ENCODE measurements at places on chromosomes 7 and 10.
A peak's percentile ranks its signal among the peaks of the same experiment; 100 is the strongest.

GRCh38 chr10:124239134-124239533 lies 145.7 kb upstream of the CHST15 start:
- no peaks in the 10 kb centered on the region for H3K36me3 ChIP-seq
- H3K4me1 ChIP-seq, result no peaks in the 10 kb centered on the region
- H3K27me3 ChIP-seq, result no peaks in the 10 kb centered on the region
- DNase-seq, result no peak
- no peak overlapping the region for H3K27ac ChIP-seq

DNA sequence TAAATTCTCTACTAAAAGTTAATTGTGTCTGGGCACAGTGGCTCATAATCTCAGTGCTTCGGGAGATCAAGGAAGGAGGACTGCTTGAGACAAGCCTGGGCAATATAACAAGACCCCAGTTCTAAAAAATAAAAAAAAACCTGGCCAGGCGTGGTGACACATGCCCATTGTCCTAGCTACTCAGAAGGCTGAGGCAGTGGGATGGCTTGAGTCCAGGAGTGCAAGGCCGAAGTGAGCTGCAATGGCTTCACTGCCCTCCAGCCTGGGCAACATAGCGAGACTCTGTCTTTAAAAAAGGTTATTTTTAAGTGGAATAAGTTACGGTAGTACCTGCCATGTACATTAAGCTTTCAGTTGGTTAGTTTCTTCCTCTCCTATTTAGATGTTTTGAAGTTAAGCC lies 28.9 kb downstream of the CDK14 start:
- peaks cover 5% of the 10 kb centered on the region for H3K4me1 ChIP-seq
- H3K36me3 ChIP-seq, result no peaks in the 10 kb centered on the region
- no peak for DNase-seq
- no peak overlapping the region for H3K27ac ChIP-seq
- H3K4me3 ChIP-seq, result no peak overlapping the region
- H3K27me3 ChIP-seq, result no peaks in the 10 kb centered on the region

DNA sequence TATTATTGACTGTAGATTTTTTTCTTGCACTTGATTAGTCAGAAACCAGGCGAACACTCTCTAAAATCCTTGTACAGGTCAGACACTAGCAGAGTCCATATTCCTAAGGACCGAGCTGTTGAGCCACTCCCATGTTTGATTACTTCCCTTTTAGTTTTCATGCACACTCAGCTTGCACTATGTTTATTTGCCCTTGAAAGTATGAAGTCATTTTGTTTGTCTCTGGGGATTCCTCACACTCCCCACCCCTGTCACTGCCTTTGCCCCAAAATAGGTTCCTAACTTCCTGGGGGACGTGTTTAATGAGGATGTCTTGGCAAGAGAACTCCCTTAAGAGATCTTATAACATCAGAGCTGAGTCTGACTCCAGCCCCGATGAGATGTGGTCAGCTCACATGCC lies 182.1 kb downstream of the EVX1 start:
- H3K4me3 ChIP-seq, result no peak overlapping the region
- DNase-seq, result no peak
- no peaks in the 10 kb centered on the region for H3K36me3 ChIP-seq
- H3K4me1 ChIP-seq, result no peaks in the 10 kb centered on the region
- H3K27ac ChIP-seq, result no peak overlapping the region

- no peak overlapping the region for H3K27ac ChIP-seq
- no peak overlapping the region for H3K4me3 ChIP-seq
- no peak for DNase-seq
- H3K36me3 ChIP-seq, result peaks cover 7% of the 10 kb centered on the region
- no peaks in the 10 kb centered on the region for H3K4me1 ChIP-seq
These were observed 84.1 kb downstream of the EZH2 start for GRCh38 chr7:148799893-148800555.

DNA sequence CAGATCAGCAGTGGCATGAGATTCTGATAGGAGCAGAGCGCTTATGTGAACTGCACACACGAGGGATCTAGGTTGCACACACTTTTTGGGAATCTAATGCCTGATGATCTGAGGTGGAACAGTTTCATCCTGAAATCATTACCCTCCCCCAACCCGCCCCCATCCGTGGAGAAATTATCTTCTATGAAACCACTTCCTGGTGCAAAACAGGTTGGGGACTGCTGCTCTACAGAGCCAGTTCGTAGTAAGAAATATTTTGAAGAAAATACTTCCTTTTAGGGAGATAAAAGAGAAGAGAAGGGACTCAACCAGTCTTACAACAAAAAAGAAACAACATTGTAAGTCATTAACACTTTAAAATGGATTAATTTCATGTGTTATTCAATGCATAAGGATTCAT lies 1308.2 kb downstream of the GATA3 start:
- DNase-seq, result no peak
- no peaks in the 10 kb centered on the region for H3K27me3 ChIP-seq
- H3K36me3 ChIP-seq, result no peaks in the 10 kb centered on the region
- peak overlapping the region; percentile 75 for H3K27ac ChIP-seq
- no peak overlapping the region for H3K4me3 ChIP-seq

- no peak for DNase-seq
- no peaks in the 10 kb centered on the region for H3K4me1 ChIP-seq
- no peaks in the 10 kb centered on the region for H3K36me3 ChIP-seq
- H3K27me3 ChIP-seq, result no peaks in the 10 kb centered on the region
These were observed 25.1 kb upstream of the LAMB1 start for GRCh38 chr7:108028111-108028510.

- H3K4me3 ChIP-seq, result no peak overlapping the region
- H3K27ac ChIP-seq, result no peak overlapping the region
- no peaks in the 10 kb centered on the region for H3K4me1 ChIP-seq
These were observed 259.5 kb upstream of the NPY start for GRCh38 chr7:24024276-24025068.

- H3K4me1 ChIP-seq, result peaks cover 6% of the 10 kb centered on the region
- H3K4me3 ChIP-seq, result no peak overlapping the region
- no peaks in the 10 kb centered on the region for H3K27me3 ChIP-seq
- no peak for DNase-seq
These were observed 119.7 kb upstream of the TNRC18 start for GRCh38 chr7:5543361-5543760.

DNA sequence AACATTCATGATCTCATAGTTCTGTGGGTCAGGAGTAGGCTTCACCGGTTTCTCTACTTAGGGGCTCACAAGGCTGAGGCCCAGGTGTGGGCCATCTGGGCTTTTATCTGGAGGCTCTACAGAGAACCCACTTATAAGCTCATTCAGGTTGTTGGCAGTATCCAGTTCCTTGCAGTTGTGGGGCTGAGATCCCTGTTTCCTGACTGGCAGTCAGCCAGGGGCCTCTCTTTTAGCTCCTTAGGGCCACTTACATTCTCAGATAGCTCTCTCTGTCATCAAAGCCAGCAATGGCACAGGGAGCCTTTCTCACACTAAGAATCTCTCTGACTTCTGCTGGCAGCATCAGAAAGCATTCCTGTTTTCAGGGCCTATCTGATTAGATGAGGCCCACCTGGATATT lies 18.2 kb upstream of the HECTD2 start:
- no peaks in the 10 kb centered on the region for H3K36me3 ChIP-seq
- H3K4me1 ChIP-seq, result no peaks in the 10 kb centered on the region
- peaks cover 28% of the 10 kb centered on the region for H3K27me3 ChIP-seq
- H3K4me3 ChIP-seq, result no peak overlapping the region
- no peak for DNase-seq
- no peak overlapping the region for H3K27ac ChIP-seq

DNA sequence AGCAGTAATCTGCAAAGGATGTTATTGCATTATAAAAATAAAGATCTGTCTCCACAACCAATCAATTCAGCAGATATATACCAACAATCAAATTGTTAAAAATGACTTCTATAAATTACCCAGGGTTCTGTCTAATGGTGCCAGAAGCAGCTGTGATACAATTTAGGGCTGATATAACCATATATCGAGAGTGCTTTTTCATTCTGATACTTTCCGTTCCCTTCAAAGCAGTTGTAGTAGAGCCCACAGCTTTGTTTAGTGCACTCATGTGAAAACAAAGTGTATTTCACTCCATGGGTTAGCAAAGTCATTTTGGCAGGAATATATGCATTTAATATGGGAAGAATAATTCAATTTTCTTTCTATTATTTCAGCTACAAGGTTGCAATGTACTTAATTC lies 83.1 kb upstream of the CHCHD3 start:
- H3K27ac ChIP-seq, result no peak overlapping the region
- peaks cover 19% of the 10 kb centered on the region for H3K27me3 ChIP-seq
- no peaks in the 10 kb centered on the region for H3K36me3 ChIP-seq
- DNase-seq, result no peak

GRCh38 chr10:31272841-31273240 lies 46.2 kb upstream of the ZEB1 start:
- no peak overlapping the region for H3K27ac ChIP-seq
- no peak for DNase-seq
- no peaks in the 10 kb centered on the region for H3K4me1 ChIP-seq
- H3K27me3 ChIP-seq, result no peaks in the 10 kb centered on the region
